ENCODE measurements at places on chromosomes 12 and 14.

GRCh38 chr14:93520053-93520607, 89.4 kb downstream of the UNC79 start:
- DNase-seq, result no peak

- DNase-seq, result no peak
These were observed 786 bp downstream of the RHEBL1 start for GRCh38 chr12:49068879-49069506.

GRCh38 chr12:53065975-53066931, 12.9 kb downstream of the SPRYD3 start:
- peak; percentile 77 for DNase-seq

DNA sequence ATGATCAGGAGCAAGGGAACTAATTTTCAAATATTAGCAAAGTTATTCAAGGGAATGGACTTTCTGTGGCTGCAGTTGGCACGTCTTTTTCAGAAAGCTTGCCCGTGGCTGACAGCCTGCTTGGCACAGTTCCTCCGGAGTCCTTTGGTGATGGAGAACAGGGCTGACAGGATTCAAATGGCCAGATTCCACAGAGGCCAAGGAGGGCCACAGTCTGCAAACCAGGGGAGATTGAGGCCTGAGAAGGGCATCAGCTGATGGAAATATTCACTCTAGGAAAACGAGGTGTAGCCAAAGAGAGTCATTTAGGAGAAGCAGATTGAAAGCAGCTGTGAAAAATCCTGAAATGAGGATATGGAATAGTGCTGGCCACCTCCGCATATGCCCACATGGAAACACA, 178.3 kb downstream of the EMP1 start:
- DNase-seq, result no peak

- DNase-seq, result peak; percentile 69
These were observed 204.3 kb downstream of the AEBP2 start for GRCh38 chr12:19643635-19644034.
